D341Med (cell line): ENCODE measurements at places on chromosomes 6 and 20.

GRCh38 chr20:64130271-64130670, 22.9 kb upstream of the NPBWR2 start:
- DNase-seq: no peak

DNA sequence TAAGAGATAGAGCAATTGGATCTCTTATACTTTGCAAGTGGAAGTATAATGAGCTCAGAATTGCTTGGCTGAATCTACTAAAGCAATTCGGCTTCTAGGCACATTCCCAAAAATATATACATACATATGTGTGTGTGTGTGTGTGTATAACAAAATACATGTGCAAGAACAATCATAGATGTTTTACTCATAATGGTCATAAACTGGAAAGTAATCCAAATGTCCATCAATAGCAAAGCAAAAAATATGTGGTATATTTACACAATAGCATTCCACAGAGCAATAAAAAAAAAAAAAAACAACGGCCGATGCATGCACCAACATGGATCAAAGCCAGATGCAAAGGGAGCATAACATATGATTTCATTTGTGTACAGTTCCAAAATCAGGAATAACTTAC, 707.9 kb downstream of the RFPL4B start:
- DNase-seq: no peak

DNA sequence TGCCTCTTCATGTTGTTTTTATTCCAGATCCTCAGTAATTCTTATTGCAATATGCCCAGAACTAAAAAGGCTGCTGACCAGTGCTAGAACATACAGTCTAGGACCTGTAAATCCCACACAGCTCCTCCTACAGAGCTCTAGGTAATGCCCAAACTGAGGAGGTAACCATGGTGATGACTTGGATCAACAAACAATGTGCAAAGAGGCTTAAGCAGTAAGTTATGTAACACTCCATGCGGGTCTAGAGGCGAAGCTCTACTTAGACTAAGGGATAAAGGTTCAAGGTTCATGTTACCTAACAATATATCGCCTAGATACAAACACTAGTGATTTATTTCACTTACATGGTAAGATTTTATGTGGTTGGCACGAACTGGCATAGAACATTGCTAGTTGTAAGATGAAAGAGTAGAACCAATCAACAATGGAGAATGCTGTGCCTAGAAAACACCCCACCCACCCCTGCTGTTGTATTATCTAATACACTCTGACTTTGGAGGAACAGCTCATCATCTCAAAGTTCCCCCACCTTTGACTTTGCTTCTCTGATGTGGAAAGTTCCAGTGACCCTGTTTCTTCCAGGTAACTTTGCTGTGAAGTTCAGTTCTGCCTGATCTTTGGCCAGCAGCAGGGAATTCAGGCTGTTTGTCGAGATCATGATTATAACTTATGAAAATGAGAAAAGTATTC, 242.4 kb downstream of the ALDH8A1 start:
- DNase-seq: peak; percentile 50

DNA sequence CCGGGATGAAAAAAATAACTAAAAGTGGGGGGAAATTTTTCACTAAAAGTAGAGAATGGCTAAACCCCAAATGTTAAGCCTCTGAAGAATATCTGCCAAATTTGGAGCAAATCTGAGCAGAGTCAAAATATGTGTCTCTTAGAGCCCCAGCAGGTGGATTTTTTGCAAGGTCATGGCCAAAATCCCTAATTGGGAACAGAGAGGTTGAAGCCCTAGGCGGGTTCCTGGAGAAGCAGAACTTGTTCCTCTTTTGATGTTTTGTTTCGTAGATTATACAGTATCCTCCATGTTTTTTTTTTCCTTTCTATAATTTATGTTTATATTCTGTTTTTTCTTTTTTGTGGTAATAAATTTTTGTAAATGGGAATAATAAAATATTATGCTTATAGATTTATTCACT, 94.4 kb downstream of the PLCB4 start:
- DNase-seq: no peak

DNA sequence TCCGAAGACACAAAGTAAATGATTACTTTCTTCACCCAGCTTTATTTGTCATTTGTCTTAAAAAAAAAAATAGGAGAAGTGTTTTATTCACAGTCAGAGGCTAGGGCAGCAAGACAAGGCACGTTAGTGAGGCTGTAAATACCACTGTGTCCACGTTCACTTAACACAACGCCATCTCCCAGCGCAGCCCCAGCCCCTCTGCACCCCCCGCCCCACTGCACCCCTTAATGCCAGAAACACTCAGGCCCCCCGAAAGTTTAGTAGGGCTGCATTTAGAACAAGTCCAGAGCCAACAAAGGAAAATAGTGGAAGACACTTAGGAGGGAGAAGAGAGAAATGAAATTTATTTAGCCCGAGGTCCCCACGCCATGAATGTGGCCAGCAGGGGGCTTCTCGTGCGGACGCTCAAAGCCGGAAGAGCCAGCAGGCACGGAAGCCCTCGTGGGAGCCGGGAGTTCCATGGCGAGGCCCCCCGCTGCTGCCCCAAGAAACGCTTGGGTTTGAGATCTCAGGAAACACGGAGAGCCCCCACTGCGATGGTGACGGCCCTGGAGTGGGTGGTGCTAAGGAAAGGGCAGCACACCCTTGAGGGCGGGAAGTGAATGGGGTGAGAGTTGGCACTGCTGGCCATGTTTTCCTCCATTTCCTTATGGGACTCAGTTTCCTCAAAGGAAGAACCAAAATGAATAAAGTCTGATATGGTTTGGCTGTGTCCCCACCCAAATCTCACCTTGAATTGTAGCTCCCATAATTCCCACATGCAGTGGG, 50.2 kb downstream of the IYD start:
- peak; percentile 77 for DNase-seq

GRCh38 chr20:15445056-15445840, 1107.8 kb upstream of the FLRT3 start:
- DNase-seq: no peak

GRCh38 chr20:43442282-43442880, 15.3 kb upstream of the SRSF6 start:
- no peak for DNase-seq

GRCh38 chr6:145836170-145836569, 21.6 kb upstream of the FBXO30 start:
- DNase-seq: no peak

DNA sequence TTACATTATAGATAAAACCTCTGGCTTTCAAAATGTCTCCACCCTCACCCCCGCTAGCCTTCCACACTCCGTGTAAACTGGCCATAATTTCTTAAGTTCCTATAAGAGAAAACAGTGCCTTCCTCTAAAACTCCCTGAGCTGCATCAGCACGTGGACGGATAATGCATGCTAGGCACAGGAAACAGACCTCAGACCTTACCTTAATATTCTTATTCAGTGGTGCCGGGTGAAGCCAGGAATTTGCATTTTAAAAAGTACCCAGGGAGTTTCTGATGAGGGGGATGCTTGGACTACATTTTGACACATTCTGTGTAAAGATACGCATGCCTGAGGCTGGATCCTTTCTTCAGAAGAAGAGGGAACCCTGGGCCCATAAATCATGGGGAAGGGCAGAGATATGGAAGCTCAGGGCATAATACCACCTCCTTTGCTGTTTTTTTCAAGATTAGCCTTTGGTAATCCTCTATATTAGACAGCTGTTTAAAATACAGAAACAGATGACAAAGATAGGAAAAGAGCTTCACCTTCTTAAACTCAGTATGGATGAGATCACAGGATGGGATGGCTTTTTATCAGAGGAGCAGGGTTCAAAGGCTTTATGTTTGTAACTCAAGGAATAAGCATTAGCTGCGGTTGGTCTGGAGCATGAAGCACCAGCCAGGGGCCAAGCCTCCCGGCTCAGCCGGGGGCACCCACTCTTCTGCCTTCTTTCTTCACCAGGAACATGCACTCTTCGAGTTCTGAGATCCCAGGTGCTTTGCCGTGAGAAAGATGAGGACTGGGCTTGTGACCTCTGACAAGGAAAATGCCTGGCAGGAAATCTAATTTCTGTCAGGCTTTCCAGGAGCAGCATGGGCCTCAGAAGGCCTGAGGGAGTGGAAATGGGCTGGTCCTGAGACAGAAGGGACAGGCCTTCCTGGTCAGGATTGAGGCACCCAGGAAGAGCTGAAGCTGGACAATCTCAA, 218.1 kb upstream of the SOX4 start:
- peak; percentile 45 for DNase-seq

DNA sequence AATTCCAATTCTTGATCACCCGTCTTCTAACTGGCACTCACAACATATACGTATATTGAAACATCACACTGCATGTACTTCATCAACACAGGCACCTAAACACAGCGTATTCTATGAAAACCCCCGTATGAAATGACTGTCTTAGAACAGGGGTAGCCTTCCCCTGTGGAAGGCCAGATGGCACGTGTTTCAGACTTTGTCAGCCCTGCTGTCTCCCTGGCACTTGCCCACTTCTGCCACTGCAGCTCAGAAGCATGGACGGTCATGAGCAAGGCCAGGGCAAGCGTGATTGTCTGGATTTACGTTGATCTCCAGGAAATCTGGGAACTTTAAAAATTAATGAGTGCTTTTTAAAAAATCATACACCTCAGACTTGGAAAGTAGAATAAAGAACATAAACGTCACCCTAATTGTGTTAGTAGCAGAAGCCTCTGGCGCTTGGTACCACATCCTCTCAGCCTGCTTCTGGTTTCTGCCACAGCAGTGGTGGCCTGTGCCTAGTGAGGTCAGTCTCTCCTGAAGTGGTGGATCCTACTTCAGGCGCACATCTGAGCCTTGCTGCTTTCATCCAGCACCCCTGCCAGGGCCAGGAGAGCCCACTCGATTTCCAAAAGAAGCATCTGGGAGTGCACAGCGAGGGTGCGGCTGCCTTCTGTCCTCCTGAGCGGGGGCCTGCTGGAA, 18.3 kb downstream of the PDE10A start:
- no peak for DNase-seq

DNA sequence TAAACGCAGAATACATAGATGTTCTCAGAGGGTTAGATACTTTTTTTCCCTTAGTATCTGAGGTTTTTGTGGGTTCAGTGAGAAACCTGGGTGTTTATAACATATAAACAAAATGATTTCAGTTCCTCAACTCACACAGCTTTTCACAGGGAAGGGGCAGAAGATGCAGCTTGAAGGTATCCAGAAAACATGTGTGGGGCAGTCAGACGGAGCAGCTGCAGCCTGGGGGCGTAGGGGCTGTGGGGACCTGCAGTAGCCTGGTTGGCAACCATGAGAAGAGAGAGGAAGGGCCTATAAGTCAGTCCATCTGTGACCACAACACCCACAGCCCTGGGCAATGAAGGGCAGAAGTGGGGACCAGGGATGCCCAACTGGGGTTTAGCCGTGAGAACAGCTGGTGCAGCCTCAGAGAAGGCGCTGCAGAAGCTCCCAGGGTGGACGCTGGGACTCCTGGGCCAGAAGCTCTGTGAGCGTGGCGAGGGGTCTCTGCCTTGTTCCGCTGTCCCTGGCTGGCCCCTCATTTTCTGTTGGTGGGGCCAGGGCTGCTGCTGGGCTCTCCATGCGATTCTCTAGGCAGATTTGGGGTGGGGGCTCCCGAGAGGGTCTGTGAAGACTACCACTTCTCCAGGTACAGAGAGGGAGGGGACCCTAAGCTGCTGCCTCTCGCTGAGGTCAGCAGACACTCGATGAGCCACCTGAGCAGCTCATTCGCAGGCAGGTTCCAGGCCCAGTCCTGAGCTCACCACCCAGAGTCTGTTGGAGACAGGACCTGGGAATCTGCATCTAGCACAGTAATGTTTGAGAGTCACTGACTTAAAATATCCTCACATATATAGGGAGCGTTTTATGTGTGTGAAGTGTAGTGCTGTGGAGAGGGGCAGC, 181.2 kb downstream of the ZDHHC14 start:
- no peak for DNase-seq

DNA sequence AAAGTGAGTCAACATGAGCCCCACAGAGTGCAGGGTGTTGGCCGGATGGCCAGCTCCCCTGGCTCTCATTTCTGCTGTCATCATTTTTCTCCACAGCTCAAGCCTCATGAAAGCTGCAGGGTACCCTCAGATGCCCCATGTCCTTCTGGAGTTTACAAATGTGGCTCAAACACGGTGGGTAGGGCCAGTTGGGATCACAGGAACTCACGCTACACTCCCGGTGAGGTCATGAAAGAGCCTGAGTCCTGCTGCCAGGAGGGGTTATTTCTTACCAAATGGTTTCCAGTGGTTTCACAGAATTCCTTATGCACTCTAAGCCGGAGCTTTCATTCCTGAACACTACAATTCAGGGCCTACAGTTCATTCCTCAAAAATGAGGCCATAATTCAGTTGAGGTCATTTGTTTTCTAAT, 78.7 kb downstream of the TMEM170B start:
- no peak for DNase-seq

DNA sequence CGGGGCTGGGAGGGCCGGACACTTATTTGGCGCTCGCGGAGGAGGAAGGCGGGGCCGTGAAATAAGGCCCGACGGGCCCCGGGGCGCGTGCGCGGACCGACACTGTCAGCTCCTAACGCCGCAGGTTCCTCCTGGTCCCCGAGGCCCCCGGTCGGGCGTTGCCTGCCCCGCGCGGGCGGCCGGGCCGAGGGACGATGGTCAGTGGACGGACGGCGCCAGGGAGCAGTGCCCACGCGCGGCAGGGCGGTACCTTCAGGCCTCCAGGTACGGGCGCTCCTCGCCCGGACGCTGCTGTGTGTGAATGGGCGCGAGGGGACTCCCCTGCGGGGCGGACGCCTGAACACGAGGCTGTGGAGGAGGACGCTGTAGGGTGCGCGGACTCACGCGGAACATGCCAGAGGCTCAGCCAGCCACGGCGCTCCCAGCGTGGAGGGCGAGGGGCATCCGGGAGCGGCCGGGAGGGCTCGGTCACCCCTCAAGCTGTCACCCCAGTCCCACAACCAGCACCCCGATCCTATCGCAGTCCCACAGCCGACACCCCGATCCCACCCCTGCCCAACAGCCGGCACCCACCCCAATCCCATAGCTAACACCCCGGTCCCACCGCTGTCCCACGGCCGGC, 339 bp upstream of the GMEB2 start:
- DNase-seq: peak; percentile 98

- no peak for DNase-seq
Observed at GRCh38 chr6:49097116-49097515, 365.9 kb downstream of the MMUT start.

GRCh38 chr6:111806165-111806547, 67.1 kb downstream of the FYN start:
- no peak for DNase-seq

DNA sequence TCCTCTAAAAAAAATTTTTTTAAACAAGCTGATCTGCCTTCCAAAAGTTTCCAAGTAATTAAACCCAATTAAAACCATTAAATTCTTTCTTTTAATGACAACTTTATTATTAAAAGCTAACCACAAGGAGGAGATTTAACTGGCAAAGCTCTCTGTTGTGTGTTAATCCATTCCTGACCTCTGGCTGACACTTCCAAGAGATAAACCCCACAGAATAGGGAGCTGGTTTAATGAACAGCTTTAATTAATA, 230.8 kb downstream of the EYA2 start:
- peak; percentile 69 for DNase-seq

- DNase-seq: no peak
Observed at GRCh38 chr6:30483677-30484279, 5.5 kb upstream of the HLA-E start.
